HFFc6 (cell line): ENCODE measurements at places on chromosomes 3 and 15.
A peak's percentile ranks its signal among the peaks of the same experiment; 100 is the strongest.

- peak overlapping the region; percentile 52 for H3K4me3 ChIP-seq
- H3K36me3 ChIP-seq = 0 out of 2 replicates have a peak, but pooled peaks cover 8% of the 10 kb centered on the region
- peak overlapping the region; percentile 77 for H3K27ac ChIP-seq
- peaks cover 13% of the 10 kb centered on the region for H3K4me1 ChIP-seq
- peak; percentile 51 for DNase-seq
Measured at GRCh38 chr15:68389936-68390817, 41.8 kb downstream of the ITGA11 start.

DNA sequence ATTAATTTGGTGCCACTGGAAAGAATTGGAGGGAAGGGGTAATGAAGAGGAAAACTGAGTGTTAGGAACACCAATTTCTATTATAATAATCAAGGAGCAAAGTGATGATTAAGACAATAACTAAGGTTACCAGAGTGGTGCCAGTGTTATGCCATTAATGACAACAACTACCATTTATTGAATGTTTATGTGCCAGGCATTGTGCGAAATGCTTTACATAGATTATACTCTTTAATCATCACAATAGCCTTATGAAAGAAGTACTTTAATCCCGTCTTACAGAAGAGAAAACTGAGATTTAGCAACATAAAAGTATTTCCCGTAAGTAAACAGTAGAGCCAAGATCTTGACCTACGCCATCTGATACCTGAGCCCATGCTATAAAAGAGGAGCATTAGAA lies 187.2 kb upstream of the NR2E3 start:
- peaks cover 14% of the 10 kb centered on the region; the same call in 1 of the 2 replicates for H3K36me3 ChIP-seq
- no peak overlapping the region for H3K27ac ChIP-seq
- peaks cover 3% of the 10 kb centered on the region for H3K27me3 ChIP-seq
- H3K4me1 ChIP-seq = peaks cover 12% of the 10 kb centered on the region
- no peak overlapping the region for H3K4me3 ChIP-seq

GRCh38 chr15:59751552-59752413 lies 62.7 kb upstream of the BNIP2 start:
- H3K36me3 ChIP-seq = no peaks in the 10 kb centered on the region
- no peaks in the 10 kb centered on the region for H3K4me1 ChIP-seq
- DNase-seq = no peak
- H3K27me3 ChIP-seq = peaks cover 8% of the 10 kb centered on the region
- no peak overlapping the region for H3K4me3 ChIP-seq
- no peak overlapping the region for H3K27ac ChIP-seq

DNA sequence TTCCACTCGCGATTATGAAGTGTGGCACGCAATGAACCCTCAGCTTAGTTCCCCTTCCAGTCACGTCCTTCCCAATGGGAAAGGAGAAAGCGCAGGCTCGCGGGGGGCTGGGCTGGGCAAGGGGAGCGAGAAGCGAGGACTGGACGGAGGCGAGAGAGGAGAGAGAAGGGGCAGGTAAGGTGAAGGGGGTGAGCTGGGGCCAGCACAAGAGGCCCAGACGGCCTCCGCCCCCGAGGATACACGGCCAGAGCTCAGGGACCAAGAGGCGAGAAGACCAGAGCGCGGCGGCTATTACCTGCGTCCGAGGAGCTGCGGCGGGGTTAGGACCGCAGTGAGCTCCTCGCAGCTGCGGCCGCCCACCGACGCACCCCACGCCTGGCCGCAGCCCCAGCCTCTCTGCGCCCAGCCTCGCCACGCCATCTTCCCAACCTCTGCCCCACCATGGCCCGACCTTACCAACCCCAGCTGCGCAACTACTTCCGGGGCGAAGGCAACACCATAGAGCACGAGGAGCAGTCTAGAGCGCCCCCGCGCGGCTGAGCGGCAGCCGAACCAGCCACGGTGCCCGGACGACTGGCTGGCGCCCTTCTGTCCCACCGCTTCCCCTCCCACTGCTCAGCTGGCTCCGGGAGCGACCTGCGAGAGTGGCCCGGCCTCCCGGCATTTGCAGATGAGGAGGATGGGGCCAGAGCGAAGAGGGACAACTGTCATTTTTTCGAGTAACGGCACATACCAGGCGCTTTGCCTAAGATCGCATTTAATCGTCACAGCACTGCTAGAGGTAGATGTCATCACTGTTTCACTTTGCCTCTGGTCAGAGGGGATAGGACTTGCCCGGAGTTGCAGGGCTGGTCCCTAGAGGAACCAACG lies at the start of gene PARL:
PARL (minus strand) TSS at position 454 of the 870 bp plus-strand sequence; CDS start at position 420, 34 bp downstream.
- peak; percentile 87 for DNase-seq
- H3K27me3 ChIP-seq = peaks cover 9% of the 10 kb centered on the region
- H3K4me1 ChIP-seq = peaks cover 32% of the 10 kb centered on the region

DNA sequence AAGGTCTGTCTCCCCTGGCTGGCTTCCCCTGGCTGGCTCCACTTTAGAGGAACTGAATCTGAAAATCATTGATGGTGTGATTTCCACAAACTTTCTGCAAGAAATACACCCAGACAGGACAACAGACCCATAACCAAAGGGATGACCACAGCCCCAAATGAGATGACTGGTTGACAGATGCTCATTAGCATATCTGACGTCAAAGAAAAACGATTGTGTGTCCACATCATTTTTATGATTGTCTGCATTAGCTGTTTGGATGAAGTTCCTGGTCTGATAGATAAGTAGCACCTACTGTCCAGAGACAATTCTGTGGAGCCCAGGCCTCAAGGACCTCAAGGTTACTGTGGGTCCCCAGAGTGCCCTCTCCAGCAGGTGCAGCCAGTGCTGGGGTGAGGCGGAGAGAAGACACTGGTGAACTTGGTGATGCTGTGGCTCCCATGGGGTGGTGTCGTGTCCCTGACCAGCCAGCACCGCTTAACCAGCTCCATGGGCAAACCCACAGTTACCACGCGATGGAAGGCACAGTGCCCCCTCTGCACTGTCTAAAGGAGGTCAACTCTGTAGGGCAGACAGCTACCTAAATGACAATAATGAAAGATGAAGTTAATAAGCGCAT lies 127.4 kb downstream of the NSMCE3 start:
- peak overlapping the region; percentile 34; the same call in 1 of the 2 replicates for H3K27ac ChIP-seq
- H3K4me3 ChIP-seq = no peak overlapping the region
- peaks cover 41% of the 10 kb centered on the region for H3K4me1 ChIP-seq
- no peaks in the 10 kb centered on the region for H3K36me3 ChIP-seq

GRCh38 chr3:71510510-71510909 lies 73.0 kb downstream of the FOXP1 start:
- peak overlapping the region; percentile 66 for H3K4me3 ChIP-seq
- peak overlapping the region; percentile 53 for H3K27ac ChIP-seq
- peak; percentile 54 for DNase-seq
- H3K27me3 ChIP-seq = no peaks in the 10 kb centered on the region; the same call in 1 of the 2 replicates
- peaks cover 30% of the 10 kb centered on the region for H3K4me1 ChIP-seq

DNA sequence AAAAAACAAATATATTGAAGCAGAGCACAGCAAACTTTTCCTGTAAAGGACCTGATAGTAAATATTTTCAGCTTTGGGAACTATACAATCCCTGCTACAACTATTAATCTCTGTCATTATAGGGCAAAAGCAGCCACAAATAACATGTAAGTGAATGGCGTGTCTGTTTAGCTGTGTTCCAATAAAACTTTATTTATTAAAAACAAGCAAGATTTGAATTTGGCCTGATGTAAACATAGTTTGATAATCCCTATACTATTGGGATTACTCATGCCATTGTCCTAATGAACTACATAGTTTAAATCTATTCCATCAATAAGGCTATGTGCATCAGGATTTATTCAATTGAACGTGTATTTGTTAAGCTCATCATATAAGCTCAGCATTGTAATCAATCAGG lies 286.8 kb upstream of the CNTN6 start:
- H3K36me3 ChIP-seq = no peaks in the 10 kb centered on the region
- H3K4me3 ChIP-seq = no peak overlapping the region
- DNase-seq = no peak

DNA sequence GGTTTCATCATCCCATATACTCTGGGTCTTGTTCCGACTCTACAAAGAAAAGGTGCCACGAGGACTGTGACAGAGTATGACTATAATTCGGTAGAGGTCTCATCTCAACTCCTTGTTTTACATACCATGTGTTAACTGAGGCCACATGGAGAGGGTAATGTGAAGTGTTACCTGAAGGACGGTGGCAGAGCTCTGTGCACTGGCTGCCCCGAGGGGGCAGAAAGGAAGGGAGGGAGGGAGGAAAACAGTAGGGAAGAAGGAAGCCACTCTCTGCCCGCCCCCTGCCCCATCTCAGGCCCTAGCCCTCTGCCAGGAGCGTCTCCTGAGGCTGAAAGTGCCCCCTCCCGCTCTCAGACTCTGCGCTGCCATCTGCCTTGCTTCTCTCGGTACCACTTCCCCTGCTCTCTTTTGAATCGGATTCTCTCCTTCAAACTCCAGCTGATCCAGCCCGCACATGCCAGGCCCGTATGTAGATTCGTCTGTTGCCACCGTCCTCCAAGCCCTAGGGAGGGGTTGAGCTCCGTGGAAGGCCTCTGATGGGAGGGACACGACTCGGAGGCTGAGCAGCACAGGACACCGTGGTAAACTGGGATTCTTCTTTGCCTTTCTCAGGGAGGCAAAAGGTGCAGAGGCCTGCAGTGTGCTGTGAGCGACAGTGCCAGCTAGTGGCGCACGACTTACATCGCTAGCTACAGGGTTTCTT lies 70.5 kb upstream of the ATP10A start:
- H3K27ac ChIP-seq = peak overlapping the region; percentile 94
- H3K27me3 ChIP-seq = no peaks in the 10 kb centered on the region; the same call in 1 of the 2 replicates

GRCh38 chr15:61521953-61522352 lies 292.9 kb upstream of the RORA start:
- no peak for DNase-seq
- H3K4me1 ChIP-seq = no peaks in the 10 kb centered on the region
- H3K4me3 ChIP-seq = no peak overlapping the region
- no peaks in the 10 kb centered on the region for H3K36me3 ChIP-seq
- H3K27ac ChIP-seq = no peak overlapping the region

DNA sequence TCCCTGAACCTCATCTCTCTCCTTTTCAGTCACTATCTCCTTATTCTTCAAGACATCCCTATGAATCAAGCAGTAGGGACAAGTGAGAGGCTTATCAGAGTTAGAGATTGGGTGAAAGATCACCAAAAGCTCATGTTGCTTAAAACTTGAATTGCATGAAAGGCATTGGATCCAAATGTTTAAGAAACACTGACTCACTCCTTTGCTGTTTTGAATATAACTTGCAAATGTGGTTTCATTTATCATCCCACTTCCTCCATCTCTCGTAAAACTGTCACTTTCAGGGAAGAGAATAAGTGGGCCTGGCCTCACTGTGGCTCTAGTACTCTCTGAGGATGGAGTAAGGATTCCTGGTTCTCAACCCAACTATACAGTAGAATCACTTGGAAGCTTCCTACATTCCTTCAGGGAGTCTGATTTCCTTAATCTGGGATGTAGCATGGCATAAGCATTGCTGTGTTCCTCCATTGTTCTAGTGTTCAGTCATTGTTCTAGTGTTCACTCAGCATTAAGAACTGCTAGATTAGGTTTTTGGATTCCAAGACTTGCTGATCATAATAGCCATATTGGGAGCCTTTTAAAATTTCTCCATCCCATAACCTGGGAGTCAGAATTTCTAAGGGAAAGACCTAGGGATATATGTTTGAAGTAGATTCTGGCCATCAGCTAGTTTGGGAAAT lies 171.8 kb downstream of the TMEM108 start:
- peaks cover 6% of the 10 kb centered on the region; the same call in 1 of the 2 replicates for H3K4me1 ChIP-seq
- no peak overlapping the region for H3K27ac ChIP-seq
- peaks cover 5% of the 10 kb centered on the region for H3K27me3 ChIP-seq
- peak; percentile 44 for DNase-seq
- no peaks in the 10 kb centered on the region for H3K36me3 ChIP-seq

DNA sequence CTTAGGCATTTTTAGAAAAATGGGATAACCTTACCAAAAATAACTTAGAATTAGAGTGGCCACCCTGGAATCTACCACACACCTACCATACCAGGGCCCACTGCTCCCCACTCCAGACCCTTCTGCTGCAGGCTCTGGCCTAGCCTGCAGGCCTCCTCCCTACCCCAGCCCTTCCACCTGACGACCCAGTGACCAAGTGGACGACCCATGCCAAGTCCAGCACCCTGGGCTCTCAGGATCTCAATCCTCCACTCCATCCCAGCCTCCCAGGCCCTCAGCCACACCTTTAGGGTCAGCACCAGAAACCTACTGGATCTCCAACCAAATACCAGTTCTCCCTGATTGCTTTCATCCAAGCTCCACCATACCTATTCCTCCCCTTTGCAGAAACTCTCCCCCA lies 145.8 kb downstream of the TPRA1 start:
- H3K4me1 ChIP-seq = no peaks in the 10 kb centered on the region
- H3K27ac ChIP-seq = no peak overlapping the region
- H3K36me3 ChIP-seq = no peaks in the 10 kb centered on the region
- DNase-seq = no peak

DNA sequence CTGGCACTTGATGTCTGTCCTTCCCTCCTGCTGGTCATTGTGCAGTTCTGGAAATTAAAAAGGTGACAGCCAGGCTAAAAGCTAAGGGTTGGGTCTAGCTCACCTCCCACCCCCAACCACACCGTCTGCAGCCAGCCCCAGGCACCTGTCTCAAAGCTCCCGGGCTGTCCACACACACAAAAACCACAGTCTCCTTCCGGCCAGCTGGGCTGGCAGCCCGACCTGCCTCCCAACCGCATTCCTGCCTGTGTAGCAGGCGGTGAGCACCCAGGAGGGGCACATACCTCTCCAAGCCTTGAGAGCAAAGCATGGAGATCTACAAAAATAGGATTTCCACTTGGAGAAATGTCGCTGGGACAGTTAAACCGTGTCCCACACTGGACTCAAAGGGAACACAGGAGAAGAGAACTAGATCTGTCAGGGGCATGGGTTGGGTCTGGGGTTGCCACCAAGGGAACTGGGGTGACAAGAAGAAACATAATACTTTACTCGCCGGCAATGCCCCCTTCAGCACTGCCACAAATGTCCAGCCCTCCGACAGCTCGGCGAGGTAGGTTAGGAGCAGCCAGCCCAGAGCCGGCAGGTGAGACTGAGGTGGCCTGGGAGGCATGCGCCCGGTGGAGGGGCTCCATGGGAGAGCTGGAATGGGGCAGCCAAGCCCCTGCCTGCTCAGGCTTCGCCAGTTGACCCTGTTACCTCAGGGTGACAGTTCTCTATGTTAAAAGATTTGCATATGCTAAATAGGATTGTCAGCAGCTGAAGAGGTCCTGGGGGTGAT lies 52.2 kb downstream of the EXOG start:
- H3K36me3 ChIP-seq = no peaks in the 10 kb centered on the region; the same call in 1 of the 2 replicates
- no peak overlapping the region for H3K4me3 ChIP-seq
- H3K27me3 ChIP-seq = peaks cover 33% of the 10 kb centered on the region

GRCh38 chr3:177811112-177811511 lies 613.8 kb upstream of the TBL1XR1 start:
- no peak for DNase-seq
- H3K27me3 ChIP-seq = no peaks in the 10 kb centered on the region; the same call in 1 of the 2 replicates
- H3K27ac ChIP-seq = no peak overlapping the region
- no peak overlapping the region for H3K4me3 ChIP-seq
- peaks cover 41% of the 10 kb centered on the region for H3K4me1 ChIP-seq
- H3K36me3 ChIP-seq = peaks cover 10% of the 10 kb centered on the region

- DNase-seq = peak; percentile 47
- H3K36me3 ChIP-seq = no peaks in the 10 kb centered on the region
- H3K4me3 ChIP-seq = no peak overlapping the region
- H3K4me1 ChIP-seq = peaks cover 27% of the 10 kb centered on the region
- H3K27me3 ChIP-seq = no peaks in the 10 kb centered on the region; the same call in 1 of the 2 replicates
Measured at GRCh38 chr3:59052803-59053411, 3.1 kb upstream of the CFAP20DC start.

- no peak overlapping the region for H3K4me3 ChIP-seq
- H3K4me1 ChIP-seq = no peaks in the 10 kb centered on the region
- no peaks in the 10 kb centered on the region for H3K36me3 ChIP-seq
- no peak overlapping the region for H3K27ac ChIP-seq
- no peak for DNase-seq
Measured at GRCh38 chr3:36210840-36211651, 169.3 kb upstream of the STAC start.

GRCh38 chr15:43118286-43118685 lies 12.4 kb upstream of the UBR1 start:
- H3K27me3 ChIP-seq = peaks cover 12% of the 10 kb centered on the region
- H3K36me3 ChIP-seq = no peaks in the 10 kb centered on the region
- no peak for DNase-seq
- no peak overlapping the region for H3K27ac ChIP-seq
- H3K4me3 ChIP-seq = no peak overlapping the region
